ENCODE measurements at places on chromosomes 3 and 15.
A peak's percentile ranks its signal among the peaks of the same experiment; 100 is the strongest.

DNA sequence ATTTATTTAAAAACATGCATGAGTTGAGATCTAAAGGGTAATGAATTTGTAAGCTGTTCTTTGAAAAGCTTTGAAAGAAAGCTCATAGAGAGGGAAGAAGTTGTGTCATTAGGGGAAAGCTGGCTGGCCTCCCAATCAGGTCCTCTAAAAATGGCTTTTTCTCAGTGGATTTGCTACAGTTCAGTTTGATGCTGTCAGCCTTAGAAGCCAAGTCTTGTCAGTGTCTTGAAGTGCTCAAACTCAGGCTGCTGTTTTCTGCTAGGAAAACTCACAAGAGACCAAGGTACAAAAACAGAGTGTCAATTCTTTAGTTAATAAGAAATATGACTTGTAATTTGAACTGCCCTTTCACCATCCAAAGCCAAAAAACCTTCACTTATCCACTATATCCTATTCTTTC is 243.8 kb downstream of the OTOL1 start:
- no peaks in the 10 kb centered on the region for H3K27me3 ChIP-seq
- H3K27ac ChIP-seq, result no peak overlapping the region
- H3K4me1 ChIP-seq, result no peaks in the 10 kb centered on the region
- DNase-seq, result no peak
- H3K4me3 ChIP-seq, result no peak overlapping the region
- H3K36me3 ChIP-seq, result no peaks in the 10 kb centered on the region

- no peak overlapping the region for H3K4me3 ChIP-seq
- H3K4me1 ChIP-seq, result no peaks in the 10 kb centered on the region
- H3K27ac ChIP-seq, result no peak overlapping the region
These were observed 418.3 kb downstream of the OTOL1 start for GRCh38 chr3:161914703-161915417.

- no peaks in the 10 kb centered on the region for H3K4me1 ChIP-seq
- H3K36me3 ChIP-seq, result no peaks in the 10 kb centered on the region
- DNase-seq, result no peak
- H3K27ac ChIP-seq, result no peak overlapping the region
- H3K27me3 ChIP-seq, result peaks cover 14% of the 10 kb centered on the region
- H3K4me3 ChIP-seq, result no peak overlapping the region
These were observed 431.3 kb upstream of the MDFIC2 start for GRCh38 chr3:70743754-70744153.

DNA sequence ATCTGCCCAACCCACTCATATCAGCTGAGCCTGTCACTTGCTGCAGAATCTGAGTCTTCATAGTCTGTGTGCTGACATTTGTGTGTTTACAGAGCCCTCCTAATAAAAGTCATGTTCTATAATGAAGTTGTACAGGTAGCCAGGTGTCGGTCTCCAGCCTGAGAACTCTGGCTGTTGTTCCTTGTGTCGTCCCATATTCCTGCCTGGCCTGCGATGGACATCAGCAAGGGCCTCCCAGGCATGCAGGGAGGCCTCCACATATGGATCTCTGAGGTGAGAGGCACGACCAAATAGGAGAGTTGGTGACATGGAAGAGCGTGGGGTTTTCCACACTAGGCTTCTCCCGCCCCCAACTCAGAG is 2.9 kb downstream of the VILL start:
- peaks cover 44% of the 10 kb centered on the region for H3K4me1 ChIP-seq
- H3K27ac ChIP-seq, result peak overlapping the region; percentile 90
- no peaks in the 10 kb centered on the region for H3K27me3 ChIP-seq
- DNase-seq, result no peak
- H3K4me3 ChIP-seq, result peak overlapping the region; percentile 91
- peaks cover 18% of the 10 kb centered on the region for H3K36me3 ChIP-seq

DNA sequence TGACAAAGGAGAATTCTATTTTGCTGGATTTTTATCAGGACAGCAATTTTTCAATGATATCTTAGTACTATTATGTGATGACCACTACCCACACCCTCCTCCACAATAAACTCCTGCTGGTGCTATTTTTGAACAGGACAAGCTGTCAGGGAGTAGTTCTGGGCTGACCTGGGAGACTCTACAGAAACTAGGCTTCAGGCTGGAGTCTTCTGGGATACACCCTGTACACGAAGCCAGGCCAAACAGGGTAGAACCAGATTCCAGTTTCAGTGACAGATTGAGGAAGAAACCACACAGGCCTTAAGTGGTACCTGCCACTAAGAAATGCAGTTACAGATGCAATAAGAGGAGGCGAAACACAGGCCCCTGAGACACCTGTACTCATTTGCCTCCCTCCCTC is 12.8 kb downstream of the NMNAT3 start:
- no peak overlapping the region for H3K27ac ChIP-seq
- H3K36me3 ChIP-seq, result no peaks in the 10 kb centered on the region
- H3K4me3 ChIP-seq, result no peak overlapping the region
- DNase-seq, result no peak

DNA sequence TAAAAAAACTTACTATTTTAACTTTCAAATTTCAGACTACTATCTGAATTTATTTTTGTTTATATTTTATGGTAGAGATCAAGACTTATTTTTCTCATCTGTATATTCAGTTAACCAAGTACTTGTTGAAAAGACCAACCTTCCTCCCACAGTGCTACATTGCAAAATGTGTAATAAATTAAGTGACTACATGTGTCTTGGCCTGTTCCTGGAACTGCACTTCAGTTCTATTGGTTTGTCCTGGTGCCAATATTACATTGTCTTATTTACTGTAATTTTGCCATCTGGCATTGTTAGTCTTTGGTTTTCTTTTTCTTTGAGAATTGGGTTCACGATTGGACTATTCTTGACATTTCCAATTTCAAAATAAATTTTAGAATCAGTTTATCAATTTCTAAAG is 138.4 kb upstream of the KCNMB2 start:
- H3K27ac ChIP-seq, result no peak overlapping the region
- no peak overlapping the region for H3K4me3 ChIP-seq
- peaks cover under 1% of the 10 kb centered on the region for H3K4me1 ChIP-seq
- peaks cover 12% of the 10 kb centered on the region for H3K27me3 ChIP-seq
- H3K36me3 ChIP-seq, result no peaks in the 10 kb centered on the region

GRCh38 chr3:13853978-13854296 is 25.9 kb downstream of the WNT7A start:
- peaks cover 19% of the 10 kb centered on the region for H3K4me1 ChIP-seq
- no peak overlapping the region for H3K27ac ChIP-seq
- H3K36me3 ChIP-seq, result no peaks in the 10 kb centered on the region
- no peaks in the 10 kb centered on the region for H3K27me3 ChIP-seq
- H3K4me3 ChIP-seq, result no peak overlapping the region

GRCh38 chr15:90930861-90931574 is 1.3 kb downstream of the HDDC3 start:
- H3K27me3 ChIP-seq, result no peaks in the 10 kb centered on the region
- peak overlapping the region; percentile 99 for H3K27ac ChIP-seq
- peak; percentile 12 for DNase-seq
- peak overlapping the region; percentile 98 for H3K4me3 ChIP-seq
- no peaks in the 10 kb centered on the region for H3K36me3 ChIP-seq

DNA sequence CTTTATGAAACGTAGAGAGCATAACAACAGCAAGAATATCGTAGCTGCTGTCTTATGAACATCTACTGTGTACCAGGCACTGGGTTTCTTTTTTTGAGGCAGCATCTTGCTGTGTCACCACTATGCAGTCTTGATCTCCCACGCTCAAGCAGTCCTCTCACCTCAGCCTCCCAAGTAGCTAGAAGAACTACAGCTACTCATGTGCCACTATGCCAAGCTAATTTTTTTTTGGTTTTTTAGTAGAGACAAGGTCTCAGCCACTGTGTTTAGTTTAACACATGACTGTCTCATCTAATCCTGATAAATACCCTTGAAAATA is 129.9 kb downstream of the VGLL4 start:
- peaks cover 3% of the 10 kb centered on the region for H3K4me1 ChIP-seq
- no peaks in the 10 kb centered on the region for H3K27me3 ChIP-seq
- no peak overlapping the region for H3K4me3 ChIP-seq

DNA sequence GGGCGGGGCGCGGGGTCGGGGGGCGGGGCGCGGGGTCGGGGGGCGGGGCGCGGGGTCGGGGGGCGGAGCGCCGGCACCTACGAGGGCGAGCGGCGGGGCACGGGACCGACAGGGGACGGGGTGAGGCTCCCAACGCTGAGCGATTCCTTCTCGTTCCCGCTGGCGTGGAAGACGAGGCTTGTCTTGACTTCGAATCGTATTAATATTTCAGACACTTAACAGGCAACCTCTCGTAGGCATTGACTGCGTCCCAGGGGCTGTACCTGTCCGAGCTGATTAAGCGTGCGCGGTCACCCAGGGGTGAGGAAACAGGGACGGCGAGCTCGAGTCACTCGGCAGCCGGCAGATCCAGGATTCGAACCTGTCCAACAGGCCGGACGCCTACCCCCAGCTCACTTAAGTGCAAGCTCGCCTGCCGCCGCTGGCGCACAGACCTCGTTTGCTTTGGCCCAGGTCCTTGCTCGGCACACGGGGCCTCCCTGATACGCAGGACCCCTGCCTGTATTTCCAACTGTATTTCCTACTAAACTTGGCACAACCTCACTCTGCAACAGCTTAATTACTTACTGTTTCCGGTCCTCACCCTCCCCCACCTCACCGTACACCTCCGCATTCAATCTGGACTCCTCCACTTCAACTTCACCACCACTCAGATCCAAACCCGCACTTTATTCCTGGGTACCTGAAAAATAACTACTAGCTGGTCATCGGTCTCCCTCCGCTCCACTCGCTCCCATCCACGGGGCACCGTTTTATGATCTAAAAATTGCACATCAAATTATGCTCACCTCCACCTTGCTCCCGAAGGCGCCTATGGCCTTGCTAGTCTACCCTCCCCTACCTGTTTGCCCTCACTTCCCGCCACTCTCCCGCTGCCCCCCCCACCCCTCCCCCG is 722 bp upstream of the ZXDC start:
- peak overlapping the region; percentile 72 for H3K27ac ChIP-seq
- no peak for DNase-seq
- H3K4me3 ChIP-seq, result peak overlapping the region; percentile 78
- peaks cover 10% of the 10 kb centered on the region for H3K36me3 ChIP-seq

GRCh38 chr3:120088622-120089021 is 5.6 kb downstream of the GSK3B start:
- no peak overlapping the region for H3K4me3 ChIP-seq
- peaks cover 6% of the 10 kb centered on the region for H3K36me3 ChIP-seq

DNA sequence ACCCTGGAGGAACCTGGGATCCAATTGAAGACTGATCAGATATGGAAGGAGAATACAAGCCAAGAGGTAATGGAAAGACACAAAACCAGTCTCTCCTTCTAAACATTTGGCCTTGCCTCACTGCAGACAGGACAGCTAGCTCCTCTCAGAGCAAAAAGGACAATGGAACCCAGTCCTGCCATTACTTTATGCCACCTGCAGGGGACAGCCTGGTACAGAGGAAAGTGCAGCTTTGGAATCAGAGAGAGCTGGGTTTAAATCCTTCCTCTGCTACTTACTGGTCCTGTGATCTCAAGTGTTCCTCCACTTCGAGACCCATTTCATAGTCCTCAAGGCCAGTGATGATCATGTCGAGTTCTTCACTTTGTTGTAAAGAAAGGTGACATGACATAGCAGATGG is 159.4 kb upstream of the SMAD3 start:
- H3K27me3 ChIP-seq, result no peaks in the 10 kb centered on the region
- no peaks in the 10 kb centered on the region for H3K4me1 ChIP-seq
- H3K36me3 ChIP-seq, result no peaks in the 10 kb centered on the region
- no peak for DNase-seq

DNA sequence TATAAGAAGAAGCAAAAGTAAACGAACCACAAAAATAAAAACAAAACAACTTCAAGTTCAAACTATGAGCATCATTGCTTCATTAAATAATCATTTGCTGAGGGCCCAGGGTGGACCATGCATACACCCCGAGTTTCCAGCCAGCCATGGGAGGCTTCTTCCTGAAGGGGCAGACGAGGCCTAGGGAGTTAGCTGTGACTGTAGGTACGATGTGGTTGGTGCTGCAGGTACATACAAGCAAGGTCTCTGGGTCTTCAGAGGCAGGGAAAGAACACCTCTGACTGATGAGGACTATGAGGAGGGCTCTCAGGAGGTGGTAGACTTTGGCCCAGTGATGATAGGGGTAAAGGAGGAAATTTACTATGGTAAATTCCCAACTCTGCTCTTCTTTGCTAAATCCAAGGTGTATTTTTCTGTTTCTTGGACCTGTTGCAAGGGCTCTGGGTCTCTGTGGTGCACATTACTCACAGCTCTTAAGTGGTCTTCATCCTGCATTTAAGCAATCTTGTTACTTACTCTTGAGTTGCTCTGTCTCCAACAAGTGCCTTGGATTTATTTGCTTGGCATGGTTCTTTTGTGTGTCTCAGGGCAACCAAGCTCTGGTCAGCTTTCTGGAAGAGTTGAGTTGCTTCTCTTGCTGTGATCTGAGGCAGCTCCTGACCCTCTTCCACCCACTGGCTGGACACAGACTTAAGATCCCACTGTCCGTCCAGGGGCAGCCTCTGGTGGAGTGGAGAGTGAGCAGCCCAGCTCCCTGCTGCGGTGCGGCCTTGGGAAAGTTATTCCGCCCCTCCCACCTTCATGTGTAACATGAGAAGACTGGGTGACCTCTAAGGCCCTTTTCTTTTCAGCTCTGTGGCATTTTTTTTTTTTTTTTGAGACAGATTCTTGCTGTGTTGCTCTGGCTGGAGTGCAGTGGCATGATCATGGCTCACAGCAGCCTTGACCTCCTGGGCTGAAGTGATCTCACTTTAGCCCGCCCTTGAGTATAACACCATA is 56.1 kb upstream of the KIF23 start:
- H3K27ac ChIP-seq, result no peak overlapping the region
- DNase-seq, result no peak
- H3K4me3 ChIP-seq, result no peak overlapping the region
- H3K4me1 ChIP-seq, result no peaks in the 10 kb centered on the region

- H3K27ac ChIP-seq, result no peak overlapping the region
- no peaks in the 10 kb centered on the region for H3K27me3 ChIP-seq
- no peak for DNase-seq
- no peaks in the 10 kb centered on the region for H3K4me1 ChIP-seq
These were observed 494.2 kb upstream of the AGTR1 start for GRCh38 chr3:148203297-148204010.

DNA sequence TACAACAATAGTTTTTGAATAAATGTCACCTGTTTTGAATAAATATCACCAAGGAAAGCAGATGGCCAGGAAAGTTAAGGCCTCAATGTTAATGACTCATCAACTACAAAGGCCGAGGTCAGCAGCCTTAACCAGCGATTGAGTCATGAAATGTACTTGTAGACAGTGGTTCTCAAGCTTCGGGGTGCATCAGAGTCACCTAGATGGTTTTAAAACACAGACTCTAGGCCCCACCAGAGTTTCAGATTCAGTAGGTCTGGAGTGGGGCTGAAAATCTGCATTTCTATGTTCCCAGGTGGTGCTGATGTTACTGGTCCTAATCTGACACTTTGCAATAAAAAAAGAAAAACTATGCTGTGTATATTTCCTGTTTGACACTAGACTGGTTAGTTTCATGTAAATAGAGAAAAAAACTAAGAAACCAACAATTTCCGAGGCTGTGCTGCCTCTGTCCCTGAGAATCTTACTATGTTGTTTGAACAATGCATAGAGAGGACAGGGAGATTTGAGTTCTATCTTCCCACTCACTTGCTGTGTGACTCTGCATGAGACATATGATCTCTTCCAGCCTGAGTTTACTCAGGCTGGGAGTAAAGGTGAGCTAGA is 9.8 kb downstream of the RAB27A start:
- peak overlapping the region; percentile 63 for H3K4me3 ChIP-seq
- peak overlapping the region; percentile 98 for H3K27ac ChIP-seq
- peaks cover 47% of the 10 kb centered on the region for H3K36me3 ChIP-seq
- DNase-seq, result peak; percentile 58
- H3K27me3 ChIP-seq, result no peaks in the 10 kb centered on the region

- H3K4me3 ChIP-seq, result peak overlapping the region; percentile 85
- no peaks in the 10 kb centered on the region for H3K27me3 ChIP-seq
- no peaks in the 10 kb centered on the region for H3K36me3 ChIP-seq
- H3K27ac ChIP-seq, result peak overlapping the region; percentile 84
- peak; percentile 16 for DNase-seq
These were observed 929 bp upstream of the MTMR10 start for GRCh38 chr15:30992249-30992864.

Data from activated naive CD8-positive, alpha-beta T cell treated with anti-CD3 and anti-CD28 coated beads, Interleukin-2, amount 50 U/mL, for 24 hours (primary cell).